ENCODE measurements at places on chromosomes 2 and 18. TPM values are rescaled to one million over a fixed set of nuclear protein-coding genes. Genes with fewer than 3 reads are reported as not detected.

Gene ALS2
- 15.8 TPM for total RNA-seq

Gene NRP2
- total RNA-seq: 2.5 TPM

Gene CIB4
- not detected for total RNA-seq

Gene PLGLB2
- total RNA-seq: 1.9 TPM

Gene GDF7
- total RNA-seq: 0.07 TPM

Gene DES
- not detected for total RNA-seq

Gene LAMA1
- total RNA-seq: not detected

Gene MYO3B
- total RNA-seq: 3.8 TPM

Gene VPS54
- 12.9 TPM for total RNA-seq

Gene OXER1
- total RNA-seq: 1.9 TPM

Gene CTAGE1
- not detected for total RNA-seq

Gene CENPA
- total RNA-seq: 40.9 TPM

Measured in activated T-cell treated with anti-CD3 and anti-CD28 coated beads, Interleukin-2, amount 50 U/mL, for 72 hours (primary cell).